ENCODE measurements at places on chromosomes 7 and 10.

GRCh38 chr10:77195101-77195500 lies 442.5 kb downstream of the KCNMA1 start:
- no peak for DNase-seq

DNA sequence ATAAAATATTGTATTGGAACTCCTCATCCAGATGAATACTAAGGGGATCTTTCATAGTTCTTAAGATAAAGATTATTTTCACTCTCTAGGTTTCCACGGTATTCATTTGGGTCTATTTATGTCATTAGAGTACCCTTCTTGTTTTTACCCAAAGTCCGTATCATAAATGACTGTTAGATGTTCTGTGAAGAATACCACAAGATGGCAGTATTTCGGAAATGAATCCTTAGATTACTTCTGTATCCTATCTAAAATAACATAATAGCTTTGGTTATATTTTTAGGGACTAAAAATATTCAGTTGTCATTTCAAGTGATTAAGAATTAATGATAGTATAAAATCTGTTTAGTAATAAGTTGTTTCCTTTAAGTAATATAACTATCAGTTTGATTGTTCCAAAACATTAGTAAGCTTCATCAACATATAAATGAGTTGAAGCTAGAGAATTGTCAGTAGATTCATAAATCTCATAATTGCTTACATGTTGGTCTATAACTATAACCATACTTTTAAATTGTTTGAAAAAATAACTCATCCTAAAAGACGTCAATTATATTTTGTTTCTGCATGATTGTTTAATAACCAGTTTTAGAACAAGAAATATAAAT lies 337.5 kb upstream of the KCND2 start:
- DNase-seq, result no peak

- DNase-seq, result no peak
These were observed 58.0 kb downstream of the AKR1B1 start for GRCh38 chr7:134400859-134401258.

GRCh38 chr10:34495938-34496337 lies 319.2 kb downstream of the PARD3 start:
- no peak for DNase-seq

DNA sequence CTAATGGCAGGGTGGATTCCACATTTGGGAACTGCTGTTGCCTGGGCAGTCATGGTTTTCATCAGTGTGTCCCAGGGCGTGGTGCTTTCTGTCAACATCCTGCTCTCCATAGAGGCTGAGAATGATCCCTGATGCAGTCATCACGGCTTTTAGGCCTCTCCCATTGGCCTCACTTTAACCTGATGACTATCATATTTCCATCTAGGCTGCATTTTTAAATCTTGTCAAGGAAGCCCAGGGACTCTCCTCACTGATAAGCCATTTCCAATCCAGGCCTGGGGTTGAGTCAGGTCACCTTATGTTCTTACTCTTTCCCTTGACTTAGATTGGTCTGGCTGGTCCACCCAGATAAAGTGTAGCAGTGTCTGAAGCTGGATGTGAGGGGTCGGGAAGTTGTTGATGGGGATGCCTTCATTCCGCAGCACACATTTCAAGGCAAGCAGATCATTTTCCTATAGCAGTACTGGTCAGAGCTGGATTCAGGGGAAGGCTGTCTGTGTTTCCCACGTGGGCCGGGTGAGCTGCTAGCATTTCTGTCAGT lies 177.0 kb downstream of the AUTS2 start:
- no peak for DNase-seq

- peak; percentile 74 for DNase-seq
These were observed 97.3 kb downstream of the BTRC start for GRCh38 chr10:101451261-101451660.

DNA sequence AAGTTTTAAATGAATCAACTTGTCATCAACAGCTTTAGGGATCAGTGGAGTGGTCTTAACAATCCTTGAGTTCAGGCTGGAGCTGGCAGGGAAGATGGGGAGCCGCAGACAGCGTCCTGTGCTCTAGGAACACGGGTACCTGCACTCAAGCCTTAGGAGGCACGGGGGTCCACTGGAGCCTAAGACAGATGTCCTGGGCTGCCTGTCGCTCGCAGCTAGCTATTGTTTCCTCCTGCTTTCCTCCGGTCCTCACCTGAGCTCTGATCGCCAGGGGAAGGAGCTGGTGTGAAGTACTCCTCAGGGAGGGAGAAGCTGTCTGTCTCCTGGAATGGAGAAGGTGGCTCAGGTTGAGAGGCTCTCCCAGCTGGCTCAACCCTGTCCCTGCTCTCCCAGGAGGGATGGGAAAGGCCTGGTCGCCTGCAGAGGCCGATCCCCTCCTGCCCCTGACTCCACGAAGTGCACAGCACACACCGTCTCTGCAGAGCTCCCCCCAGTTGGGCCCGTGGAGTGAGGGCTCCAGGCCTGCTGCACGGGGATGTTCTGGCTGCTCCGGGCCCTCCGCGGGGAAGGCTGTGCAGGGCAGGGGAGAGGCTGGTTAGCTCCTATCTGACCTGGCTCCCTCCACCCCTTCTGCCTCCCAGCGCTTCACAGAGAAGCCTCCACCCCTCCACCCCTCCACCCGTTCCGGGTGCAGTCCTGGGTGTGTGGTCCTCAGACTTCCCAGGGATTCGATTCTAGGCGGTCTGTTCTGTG lies 14.5 kb upstream of the PYROXD2 start:
- no peak for DNase-seq

- DNase-seq, result no peak
These were observed 655.9 kb downstream of the SDK1 start for GRCh38 chr7:3956949-3957348.

DNA sequence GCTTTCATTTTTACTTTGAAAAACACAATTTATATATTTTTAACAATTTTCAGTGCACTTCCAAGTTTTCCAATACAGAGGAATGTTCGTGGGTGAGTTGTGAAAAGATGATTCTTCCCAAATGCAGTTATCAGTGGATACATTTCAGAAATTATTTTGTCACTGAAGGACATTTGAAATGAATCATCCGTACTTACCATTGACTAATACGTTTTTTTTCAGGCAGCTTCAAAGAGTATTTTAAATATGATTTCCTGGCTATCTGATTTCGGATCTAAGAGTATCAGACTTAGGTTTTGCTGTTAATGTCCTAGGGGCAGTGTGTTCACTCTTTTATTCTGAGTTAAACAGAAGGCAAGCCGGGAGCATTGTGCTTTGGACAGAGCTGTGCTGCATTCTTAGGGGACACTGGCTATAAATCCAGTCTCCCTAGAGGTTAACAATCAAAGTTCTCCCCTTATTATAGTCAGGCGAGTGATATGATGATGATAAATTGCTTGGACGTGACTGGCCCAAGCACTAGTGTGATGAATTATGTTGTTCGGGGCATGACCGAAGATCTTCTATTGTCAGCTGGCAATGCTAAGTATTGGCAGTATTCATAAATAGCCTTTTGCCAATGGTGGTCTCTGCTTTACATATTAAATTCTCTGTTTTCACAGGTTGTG lies 4.5 kb downstream of the PTER start:
- no peak for DNase-seq

GRCh38 chr7:142612237-142612881 lies 136.9 kb upstream of the PRSS1 start:
- DNase-seq, result no peak

GRCh38 chr7:6278749-6279310 lies 6.4 kb upstream of the CYTH3 start:
- no peak for DNase-seq

DNA sequence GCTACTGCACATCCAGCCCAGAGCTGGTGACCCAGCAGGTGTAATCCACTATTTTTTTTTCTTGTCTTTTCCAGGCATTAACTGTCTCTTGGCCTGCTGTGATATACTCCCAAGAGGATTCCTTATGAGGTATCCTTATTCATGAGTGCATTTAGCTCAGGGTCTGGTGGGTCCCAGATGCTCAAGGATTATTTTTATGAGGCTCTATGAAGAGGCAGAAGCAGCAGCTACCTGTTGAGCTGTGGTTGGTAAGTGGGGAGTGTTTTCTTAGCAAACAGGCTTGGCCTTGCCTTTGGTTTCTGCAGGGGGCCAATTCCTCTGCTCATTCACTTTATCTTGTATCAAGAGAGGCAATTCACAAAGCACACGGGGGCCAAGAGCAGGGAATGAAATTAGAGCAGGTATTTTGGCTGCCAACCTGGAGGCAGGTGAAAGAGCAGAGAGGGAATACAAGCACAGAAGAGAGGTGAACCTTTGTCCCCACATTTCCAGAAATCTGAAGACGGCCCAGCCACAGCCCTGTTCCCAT lies 221.6 kb downstream of the TMEM178B start:
- DNase-seq, result no peak
